ENCODE measurements at places on chromosomes 2 and 18.

DNA sequence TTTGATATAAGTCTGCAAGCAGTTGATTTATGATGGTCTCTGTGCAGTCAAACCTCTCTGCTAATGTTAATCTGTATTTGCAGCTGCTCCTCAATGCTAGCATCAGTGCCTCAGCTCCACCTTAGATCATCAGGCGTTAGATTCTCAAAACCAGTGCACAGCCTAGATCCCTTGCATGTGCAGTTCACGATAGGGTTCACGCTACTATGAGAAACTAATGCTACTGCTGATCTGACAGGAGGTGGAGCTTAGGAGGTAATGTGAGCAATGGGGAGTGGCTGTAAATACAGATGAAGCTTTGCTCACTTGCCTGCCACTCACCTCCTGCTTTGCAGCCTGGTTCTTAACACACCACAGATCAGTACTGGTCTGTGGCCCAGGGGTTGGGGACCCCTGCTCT, 18.4 kb downstream of the RBKS start:
- DNase-seq: no peak

DNA sequence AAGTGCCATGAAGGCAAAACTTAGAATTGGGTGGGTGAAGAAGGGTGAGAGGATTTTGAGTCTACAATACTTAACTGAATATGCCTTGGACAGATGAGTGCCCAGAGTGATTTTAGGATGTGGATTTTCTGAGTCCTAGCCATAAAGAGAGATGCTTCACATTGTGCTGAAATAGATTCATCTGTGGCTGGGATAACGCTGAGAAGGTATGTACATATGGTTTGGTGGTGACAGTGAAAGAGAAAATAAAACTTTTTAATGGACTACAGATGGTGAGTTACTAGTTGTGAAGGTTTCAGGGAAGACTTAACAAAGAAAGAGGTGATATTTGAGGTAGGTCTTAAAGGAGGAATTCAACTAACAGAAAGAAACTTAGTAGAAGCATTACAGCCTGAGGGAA, 265.8 kb downstream of the AKAIN1 start:
- no peak for DNase-seq

- DNase-seq: peak; percentile 40
Observed at GRCh38 chr18:26089293-26090129, 902 bp downstream of the SS18 start.

GRCh38 chr2:98713332-98714015, 17.5 kb downstream of the MGAT4A start:
- DNase-seq: no peak

- DNase-seq: no peak
Observed at GRCh38 chr2:95383635-95384027, 18.9 kb upstream of the FAHD2A start.

DNA sequence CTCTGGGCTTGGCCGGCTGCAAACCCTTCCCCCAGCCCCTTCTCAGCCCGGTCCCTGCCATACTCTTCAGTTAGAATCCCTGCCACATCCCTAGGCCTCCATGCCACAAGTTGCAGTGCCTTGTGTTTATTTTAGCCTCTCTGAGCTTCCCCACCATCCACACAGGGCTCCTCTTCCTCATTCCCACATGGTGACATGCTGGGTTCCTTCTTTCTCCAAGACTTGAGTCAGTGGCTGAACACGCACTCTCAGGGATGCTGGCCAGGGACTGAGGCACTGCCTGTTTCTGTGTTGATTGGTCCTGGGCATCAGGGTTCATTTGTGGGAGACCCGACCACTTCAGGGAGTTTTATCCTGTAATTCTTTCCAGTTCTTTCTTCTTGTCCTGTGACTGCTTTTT, 56.3 kb downstream of the KCNS3 start:
- DNase-seq: peak; percentile 92

DNA sequence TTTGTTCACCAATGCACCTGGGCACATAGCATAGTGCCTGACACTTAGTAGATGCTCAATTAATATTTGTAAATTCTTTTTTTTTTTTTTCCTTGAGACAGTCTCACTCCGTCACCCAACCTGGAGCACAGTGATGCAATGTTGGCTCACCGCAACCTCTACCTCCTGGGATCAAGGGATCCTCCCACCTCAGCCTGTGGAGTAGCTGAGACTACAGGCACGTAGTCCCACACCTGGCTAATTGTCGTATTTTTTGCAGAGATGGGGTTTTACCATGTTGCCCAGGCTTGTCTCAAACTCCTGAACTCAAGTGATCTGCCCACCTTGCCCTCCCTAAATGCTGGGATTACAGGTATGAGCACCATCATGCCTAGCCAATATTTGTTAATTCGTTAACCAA, 23.2 kb upstream of the LPIN2 start:
- no peak for DNase-seq

DNA sequence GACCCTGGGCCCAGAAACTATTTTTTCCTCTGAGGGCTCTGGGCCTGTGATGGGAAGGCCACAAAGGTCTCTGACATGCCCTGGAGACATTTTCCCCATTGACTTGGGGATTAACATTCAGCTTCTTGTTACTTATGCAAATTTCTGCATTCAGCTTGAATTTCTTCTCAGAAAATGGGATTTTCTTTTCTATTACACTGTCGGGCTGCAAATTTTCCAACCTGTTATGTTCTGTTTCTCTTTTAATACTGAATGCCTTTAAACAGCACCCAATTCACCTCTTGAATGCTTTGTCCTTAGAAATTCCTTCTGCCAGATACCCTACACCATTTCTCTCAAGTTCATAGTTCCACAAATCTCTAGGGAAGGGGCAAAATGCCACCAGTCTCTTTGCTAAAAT, 241.0 kb downstream of the HNMT start:
- DNase-seq: no peak

DNA sequence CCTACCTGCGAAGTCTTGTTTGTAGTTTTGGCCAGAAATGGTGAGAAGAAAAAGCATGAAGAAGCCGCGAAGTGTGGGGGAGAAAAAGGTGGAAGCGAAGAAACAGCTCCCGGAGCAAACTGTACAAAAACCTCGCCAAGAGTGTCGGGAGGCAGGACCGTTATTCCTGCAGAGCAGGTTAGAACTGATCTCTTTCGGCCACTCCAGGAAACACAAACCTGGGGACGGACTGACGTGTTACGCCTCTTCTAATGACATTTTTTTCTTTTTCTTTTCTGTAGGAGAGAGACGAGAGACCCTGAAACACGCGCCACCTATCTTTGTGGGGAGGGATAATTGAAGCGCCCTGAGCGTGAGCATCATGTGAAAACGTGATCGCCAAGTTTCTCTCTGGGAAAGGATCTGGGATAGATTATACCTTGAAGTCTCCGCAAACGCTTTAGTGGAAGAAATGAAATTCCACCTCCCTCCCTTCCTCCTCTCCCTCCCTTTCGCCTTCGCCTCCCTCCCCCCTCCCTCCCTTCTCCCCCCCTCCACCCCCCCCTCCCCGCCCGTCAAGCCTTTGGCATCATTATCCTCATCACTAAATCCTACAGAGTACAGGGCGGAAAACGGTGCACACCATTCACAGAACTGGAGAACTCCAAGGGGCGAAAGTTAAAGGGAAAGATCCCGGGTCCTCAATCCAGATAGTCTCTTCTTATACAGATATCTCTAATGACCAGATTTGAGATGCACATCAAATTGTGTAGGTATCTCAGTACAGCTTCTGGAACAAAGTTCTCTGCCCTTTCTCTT, at the start of gene ZEB2:
Gene ZEB2 (minus strand): TSS at position 186 of the 798 bp plus-strand sequence. CDS start 2,769 bp downstream, outside the sequence.
- DNase-seq: peak; percentile 91

GRCh38 chr2:233111427-233111826, 51.3 kb downstream of the INPP5D start:
- no peak for DNase-seq

- DNase-seq: no peak
Observed at GRCh38 chr2:157046396-157046795, 211.1 kb upstream of the GALNT5 start.

- DNase-seq: no peak
Observed at GRCh38 chr2:228197504-228197903, 16.0 kb upstream of the SPHKAP start.

DNA sequence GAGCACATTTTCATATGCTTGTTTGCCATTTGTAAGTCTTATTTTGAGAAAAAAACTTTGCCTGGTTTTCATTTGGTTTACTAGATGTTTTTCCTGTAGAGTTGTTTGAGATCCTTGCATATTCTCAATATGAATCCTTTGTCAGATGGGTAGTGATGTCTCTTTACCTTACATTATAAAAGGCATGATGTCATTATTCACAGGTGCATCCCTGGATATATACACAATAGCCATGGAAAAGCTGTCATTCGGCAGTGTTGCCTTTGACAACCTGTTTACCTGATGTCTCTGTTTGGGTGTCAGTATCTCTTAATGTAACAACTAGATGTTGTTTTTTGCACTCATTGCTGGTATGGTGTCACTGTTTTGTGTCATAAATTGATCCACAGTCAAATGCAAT, 58.8 kb upstream of the MAL start:
- no peak for DNase-seq

DNA sequence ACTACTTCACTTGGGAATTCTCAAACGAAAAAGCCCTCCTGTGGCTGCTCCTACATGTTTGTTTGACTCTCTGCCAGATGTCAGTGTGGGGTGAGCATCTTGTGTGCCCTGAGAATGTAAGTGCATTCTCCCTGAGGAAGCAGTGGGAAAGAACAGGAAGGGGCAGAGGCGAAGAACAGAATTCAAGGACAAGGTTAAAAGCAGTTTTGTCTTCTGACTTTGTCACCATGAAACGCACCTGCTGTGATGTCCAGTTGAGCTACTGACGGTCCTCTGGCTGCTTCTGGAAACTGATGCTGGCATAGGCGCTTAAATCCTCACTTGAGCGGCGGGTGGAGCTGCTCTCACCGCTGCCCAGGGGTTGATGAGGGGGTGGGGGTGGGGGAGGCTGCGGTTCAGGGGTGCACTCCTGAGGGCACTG, 4.9 kb downstream of the IRS1 start:
- DNase-seq: peak; percentile 77

DNA sequence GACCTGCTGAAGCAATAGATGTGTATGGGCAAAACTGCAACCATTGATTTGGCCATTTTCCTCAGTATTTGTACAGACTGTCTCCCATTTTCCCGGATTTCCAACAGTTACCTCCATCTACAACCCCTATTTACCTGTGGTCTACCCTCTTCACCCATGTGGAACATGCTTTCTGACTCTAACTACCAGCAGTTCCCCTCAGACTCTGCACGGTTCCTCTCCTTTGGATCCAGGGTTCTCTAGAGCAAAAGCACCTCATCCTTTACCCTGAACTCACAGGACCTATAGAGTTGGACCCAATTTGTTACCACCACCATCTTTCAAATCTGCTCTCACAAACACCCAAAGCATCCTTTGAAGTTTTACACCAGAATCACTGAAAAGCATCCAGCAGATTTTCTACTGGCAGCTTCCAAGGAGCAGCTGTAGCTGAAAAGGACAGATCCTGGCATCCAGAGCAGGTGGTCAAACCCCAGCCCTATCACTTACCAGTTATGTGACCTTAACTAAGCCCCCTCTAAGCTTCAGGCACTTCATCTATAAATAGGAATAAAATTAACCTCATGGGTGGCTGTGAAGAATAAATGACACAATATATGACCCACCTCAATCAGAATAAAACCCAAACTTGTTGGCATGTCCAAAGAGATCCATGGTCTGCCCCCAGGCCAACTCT, 15.3 kb downstream of the CYTIP start:
- DNase-seq: no peak

DNA sequence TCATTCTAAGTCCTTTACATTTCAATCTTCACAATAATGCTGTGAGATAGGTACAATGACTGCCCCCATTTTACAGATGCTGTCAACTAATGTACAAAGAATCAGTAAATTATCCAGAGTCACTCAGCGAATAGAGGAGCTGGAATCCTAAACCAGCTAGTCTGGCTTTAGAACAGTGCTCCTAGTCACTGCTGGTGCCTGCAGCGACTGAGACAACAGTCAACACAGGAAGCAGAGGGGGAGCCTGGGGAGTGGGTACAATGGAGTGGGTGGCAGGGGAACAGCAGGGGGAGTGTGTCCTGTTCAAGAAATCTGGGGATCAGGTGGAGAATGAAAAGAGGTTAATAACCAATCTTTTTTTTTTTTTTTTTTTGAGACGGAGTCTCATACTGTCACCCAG, 37.3 kb downstream of the CCDC93 start:
- DNase-seq: no peak

- DNase-seq: no peak
Observed at GRCh38 chr2:64504774-64505720, 19.1 kb upstream of the AFTPH start.

GRCh38 chr2:240589850-240590525, 3.5 kb downstream of the CAPN10 start:
- no peak for DNase-seq

DNA sequence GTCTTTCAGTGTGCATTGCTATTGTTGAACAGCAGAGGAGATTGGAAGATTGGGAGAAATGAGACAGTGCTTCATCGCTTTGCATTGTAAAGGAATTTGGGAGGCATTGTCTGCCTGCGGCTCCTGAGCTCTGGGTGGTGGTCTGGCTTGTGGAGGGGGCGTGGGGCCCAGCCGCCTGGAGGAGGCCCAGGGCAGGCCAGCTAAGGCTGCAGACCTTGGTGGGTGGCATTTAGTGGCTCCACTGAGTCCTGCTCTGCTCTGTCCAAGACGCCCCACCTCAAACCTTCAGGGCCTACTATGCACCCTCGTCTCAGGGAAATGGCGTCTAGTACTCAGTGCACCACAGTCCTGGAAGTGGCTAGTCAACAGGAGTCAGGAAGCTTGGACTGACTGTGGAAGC, 5.7 kb upstream of the HS1BP3 start:
- DNase-seq: no peak

DNA sequence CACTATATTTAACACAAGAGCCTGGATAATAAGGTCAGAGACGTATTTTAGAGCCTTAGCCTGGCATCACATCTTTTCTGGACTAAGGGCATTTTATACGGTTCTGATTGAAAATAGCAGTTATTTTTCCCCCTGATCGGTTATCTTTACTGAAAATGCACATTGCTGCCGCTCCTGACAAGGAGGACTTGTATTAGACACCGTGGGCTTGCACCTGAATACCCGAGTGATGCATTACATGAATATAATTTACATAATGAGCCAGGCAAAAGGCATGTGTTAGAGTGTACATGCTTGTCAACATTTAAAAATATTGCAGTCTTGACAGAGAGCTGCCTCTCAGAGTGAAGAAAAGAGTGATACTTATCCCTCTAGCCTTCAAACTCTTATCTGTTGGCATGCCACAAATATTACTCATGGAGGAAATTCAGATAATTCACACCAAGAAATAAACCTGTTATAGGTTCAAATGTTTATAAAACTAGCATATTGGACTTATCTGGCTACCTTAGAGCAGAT, 470.5 kb upstream of the ETAA1 start:
- DNase-seq: no peak

- no peak for DNase-seq
Observed at GRCh38 chr2:119947535-119947934, 65.3 kb upstream of the EPB41L5 start.

All from EH (cell line).